ENCODE measurements at places on chromosomes 1 and 21. TPM values are rescaled to one million over a fixed set of nuclear protein-coding genes. Genes with fewer than 3 reads are reported as not detected.

DNA sequence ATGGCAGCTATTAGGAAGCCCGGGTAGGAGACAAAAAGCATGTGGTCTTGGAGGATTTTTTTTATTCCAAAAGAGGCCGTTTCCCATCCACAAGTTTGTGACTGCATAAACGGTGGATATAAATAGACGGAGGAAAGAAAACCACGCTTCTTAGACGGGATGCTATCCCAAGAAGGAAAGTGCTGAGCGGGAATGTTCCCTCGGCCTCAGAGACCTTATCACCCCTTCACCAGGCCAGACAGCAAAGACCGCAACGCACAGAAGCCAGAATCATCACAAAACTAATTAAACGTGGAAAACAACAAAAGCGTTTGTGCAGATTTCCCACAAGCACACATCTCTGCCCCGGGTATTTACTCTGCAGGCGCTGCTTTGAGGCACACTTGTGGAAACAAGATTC lies 43.2 kb downstream of the HLCS start:
- DNase-seq = no peak

DNA sequence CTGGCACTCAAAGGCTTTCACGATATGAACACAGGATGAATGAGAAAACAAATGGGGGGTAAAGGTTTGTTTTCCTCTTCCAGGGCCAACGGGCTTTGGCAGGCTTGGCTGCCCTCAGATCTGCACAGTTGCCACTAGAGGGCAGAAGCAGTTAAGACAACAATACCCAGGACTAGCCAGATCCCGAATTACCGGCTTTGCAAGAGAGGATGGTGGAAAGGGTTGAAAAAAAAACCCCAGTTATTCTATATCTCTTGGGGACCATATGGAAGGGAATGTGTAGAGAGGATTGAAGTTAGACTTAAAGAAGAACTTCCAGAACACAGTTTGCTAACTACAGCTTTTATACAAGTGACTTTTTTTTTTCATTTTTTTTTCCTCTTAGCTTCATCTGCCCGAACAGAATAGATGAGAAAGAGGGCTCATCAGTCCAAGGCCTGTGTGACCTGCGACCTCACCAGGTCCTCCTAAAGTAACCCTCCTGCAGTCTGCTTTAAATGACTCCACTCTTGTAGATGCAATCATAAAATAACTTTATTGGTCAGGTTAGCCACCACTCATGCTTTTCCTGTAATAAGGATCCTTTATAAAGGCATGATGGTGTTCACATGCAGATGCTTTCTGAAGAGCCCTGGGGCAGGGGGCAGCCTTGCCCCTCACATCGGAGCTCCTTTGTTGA lies 10.7 kb downstream of the FMOD start:
- peak; percentile 51 for DNase-seq

Gene CHODL
- not detected for total RNA-seq

GRCh38 chr1:160779626-160780397 lies 16.2 kb upstream of the LY9 start:
- DNase-seq = peak; percentile 39

- DNase-seq = no peak
Measured at GRCh38 chr1:229448845-229449244, 15.0 kb upstream of the ACTA1 start.

GRCh38 chr1:38814444-38814983 lies 45.1 kb downstream of the RRAGC start:
- no peak for DNase-seq

DNA sequence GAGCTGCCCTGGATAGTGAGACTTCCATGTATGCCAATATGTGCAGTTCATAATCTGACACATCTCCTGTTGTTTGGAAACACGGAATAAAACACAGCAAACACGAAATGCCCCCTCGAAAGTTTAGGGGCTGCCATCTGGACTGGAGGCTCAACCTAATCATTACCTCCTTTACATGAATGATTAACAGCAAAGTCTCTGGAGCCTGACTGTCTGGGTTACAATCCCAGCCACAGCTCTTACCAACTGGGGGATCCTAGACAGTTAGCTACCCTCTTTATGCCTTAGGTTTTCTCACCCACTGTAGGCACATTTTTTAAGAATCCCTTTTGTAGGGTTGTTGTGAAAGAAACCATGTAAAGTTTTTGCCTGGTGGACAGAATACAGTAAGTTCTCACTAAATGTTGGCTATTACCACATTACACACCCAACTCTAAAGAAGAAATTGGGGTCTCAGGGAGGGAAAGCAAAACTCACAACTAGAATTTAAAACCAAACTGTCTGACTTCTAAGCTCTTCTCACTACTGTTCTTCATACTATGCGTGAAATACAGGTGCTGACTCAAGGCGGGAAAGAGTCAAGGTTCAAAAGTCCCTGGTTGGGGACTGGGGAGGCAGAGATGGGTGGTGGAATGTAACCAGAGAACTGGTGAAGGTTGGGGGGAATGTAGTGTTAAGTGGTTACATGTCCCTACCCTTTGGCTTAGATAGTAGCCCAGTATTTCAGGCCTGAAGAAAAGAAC lies 24.2 kb downstream of the CYP4A22 start:
- DNase-seq = no peak

GRCh38 chr1:188270497-188270896 lies 1441.7 kb downstream of the PLA2G4A start:
- no peak for DNase-seq

DNA sequence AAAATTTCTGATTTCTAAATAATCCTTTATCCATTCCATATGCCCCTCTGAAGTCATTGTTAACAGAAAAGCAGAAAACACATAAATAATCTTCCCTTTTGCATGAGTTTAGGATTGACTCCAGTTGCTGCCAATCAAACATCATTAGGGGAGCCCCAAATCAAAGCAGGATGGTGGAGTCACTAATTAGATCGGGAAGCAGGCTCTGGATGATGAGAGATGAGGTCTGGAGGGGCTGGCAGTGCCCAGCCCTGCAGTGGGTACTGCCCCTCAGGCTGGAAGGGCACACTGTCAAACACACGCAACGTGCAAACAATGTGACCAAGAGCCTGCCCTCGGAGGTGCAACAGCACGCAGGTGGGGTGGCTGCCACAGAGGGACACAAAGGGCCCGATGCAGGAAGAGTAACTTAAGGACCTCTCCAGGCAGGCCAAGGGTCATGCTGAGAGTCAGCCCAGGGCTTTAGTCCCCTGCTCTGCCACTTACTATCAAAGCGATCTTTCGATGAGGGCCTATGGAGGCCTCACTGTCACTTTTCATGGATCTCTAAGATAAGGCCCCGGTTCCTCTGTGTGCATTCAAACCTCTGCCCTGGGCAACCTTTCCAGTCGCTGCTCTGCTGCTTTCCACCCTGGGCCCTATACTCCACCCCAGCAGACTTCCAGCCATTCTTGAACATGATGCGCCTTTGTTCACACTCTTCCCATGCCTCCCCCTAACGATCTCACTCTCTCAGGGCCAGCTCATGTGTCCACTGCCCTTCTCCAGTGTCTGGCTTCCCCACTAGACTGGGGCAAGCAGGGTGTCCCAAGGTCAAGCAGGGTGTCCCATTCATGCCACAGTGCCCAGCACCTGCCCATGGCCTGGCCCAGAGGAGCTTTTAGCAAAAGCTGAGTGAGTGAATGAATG lies 98.9 kb downstream of the DMRTB1 start:
- peak; percentile 3 for DNase-seq

DNA sequence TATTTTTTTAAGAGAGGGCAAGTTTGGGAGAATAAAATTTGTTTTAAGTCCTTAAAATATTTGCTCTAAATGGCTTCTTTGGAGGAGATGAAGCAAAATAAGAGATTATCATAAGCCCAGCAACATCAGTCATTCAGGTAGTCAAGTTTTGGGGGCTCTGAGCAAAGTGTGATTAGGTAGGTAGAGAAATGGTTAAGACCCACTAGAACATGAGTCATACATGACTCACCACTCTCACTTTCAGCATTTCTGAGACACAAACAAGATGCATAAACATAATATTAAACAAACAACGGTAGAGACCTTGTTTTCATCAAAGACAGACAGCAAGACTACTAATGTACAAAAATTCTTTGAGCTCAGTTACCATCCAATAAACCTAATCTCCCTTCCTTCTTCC lies 272.2 kb downstream of the LMO4 start:
- DNase-seq = no peak

DNA sequence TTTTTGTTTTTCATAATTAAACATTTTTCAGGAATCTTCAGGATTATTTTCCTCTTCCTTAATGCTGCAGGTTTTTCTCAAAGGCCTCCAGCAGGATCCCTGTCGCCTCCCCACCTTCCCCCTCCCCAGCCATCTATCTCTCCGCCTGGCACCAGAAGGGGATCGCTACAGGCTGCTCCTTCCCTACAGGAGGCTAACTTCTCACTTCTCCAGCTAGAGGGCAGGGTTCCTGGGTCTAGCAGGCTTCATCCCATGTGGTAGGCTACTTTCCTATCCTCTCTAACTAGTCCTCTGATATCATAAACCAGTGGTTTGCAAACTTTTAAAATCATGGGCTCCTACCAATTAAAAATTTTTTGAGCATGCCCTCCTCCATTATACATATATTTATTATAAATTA lies 104.1 kb downstream of the KCNN3 start:
- no peak for DNase-seq

- DNase-seq = no peak
Measured at GRCh38 chr21:44785620-44786335, 15.8 kb downstream of the UBE2G2 start.

Gene TPTE
- total RNA-seq = not detected
